ENCODE measurements at places on chromosomes 5 and 9.

DNA sequence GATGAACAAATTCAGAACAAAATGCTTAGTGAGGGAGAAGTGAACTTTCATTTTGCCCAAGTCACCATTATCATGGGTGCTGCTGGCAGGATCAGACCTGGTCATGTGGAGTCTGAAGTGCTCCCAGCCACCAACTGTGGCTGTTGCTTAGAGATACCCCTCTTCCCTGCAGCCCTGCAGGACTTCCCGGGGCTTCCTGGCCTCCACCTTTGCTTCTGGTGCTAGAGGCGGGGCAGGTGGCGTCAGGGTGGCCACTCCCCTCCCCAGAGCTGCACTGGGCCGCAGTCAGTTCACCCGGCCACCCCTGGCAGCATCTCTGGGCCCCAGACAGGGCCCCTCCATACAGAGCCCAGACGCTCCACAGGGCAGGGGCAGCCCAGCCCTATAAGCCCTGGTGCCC lies 30.0 kb upstream of the SLC12A7 start:
- no peak for DNase-seq

GRCh38 chr5:165135565-165135964 lies 1630.1 kb downstream of the MAT2B start:
- no peak for DNase-seq

GRCh38 chr5:54214722-54215121 lies 95.7 kb downstream of the ARL15 start:
- no peak for DNase-seq

DNA sequence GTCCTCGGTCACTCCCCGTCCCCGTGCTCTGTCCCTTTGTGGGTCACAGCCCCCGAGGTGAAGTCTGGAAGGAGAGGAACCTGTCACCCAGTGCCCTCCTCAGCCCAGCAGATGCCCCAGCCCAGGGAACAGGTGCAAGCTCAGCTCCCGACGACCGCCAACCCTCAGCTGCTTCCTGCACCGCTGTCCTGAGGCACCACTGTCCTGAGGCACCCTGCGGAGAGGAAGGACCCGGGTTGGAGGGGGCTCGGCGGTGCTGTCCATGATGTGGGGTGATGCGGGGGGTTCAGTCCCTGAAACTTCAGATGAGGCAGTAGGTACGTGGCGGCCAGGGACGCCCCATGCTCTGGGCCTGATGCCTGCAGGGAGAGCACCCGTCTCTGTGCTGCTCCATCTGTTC lies 81.4 kb downstream of the COL5A1 start:
- no peak for DNase-seq

GRCh38 chr9:14271093-14271673 lies 42.8 kb downstream of the NFIB start:
- DNase-seq, result no peak
